ENCODE measurements at places on chromosomes 1 and 21.

- DNase-seq, result no peak
Measured at GRCh38 chr1:94980582-94981574, 54.0 kb upstream of the CNN3 start.

- no peak for DNase-seq
Measured at GRCh38 chr1:175129182-175129581, 61.5 kb downstream of the TNN start.

GRCh38 chr1:3732434-3733093 is 19.7 kb upstream of the CCDC27 start:
- DNase-seq, result no peak

DNA sequence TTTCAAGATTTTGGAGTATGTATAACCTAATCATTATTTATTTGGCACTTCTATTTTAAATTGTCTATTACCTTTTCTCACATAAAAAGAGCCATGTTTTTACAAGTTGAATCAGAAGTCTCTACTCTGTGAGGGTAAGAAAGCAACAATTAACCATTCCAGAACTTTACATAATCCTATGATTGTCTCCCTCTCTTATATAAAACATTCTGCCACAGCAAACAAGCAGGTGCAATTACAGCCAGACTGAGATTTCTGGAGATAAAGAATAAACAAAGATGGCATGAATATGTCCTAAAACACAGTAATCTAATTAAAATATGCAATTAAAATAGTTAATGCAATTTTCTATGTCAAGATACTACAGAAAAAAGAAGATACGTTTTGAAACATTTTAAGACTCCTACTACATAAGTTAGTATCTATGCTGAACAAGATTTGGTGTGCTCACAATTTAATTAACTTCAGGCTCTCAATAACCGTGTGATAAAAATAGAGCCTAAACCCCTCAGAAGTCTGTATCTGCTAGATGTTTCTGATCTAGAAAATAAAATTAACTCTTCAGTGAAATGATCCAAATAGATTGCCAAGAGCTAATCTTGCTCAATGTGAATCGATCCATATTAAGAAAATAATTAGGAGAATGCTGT is 13.7 kb upstream of the TMPRSS15 start:
- DNase-seq, result no peak

DNA sequence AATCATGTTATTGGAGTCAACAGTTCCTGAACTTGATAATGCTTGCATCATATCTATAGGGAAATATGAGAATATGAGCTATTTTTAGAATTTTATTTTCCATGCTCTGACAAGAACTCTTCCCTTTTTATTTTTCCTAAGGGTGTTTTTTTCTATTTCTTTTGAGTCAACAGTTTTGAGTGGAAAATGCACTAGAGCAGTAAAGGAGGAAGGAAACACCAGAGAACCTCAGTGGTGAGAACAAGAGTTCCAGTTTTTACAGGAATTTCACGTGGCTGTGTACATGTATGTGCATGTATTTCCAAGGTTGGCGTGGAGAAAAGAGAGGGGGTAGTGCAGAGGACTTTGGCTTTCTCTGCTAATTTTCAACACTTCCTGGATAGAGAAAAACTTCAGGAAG is 63.6 kb upstream of the TNFSF18 start:
- no peak for DNase-seq

DNA sequence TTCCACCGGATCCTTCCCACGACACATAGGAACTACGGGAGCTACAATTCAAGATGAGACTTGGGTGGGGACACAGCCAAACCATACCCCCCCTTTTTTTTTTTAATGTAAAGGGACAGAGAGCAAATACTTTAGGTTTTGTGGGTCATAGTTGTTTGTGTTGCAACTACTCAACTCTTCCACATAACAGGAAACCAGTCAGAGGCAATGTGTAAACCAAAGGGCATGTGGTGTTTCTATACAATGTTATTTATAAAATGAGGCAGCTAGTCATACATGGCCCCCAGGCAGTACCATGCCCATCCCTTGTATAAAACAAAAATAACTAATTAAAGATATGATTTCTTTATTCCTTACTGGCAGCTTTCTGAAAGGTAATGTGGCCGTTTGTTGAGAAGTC is 845.4 kb upstream of the ADAMTS5 start:
- DNase-seq, result no peak

- no peak for DNase-seq
Measured at GRCh38 chr1:88126467-88126866, 557.6 kb upstream of the PKN2 start.

GRCh38 chr1:158310623-158311022 is 20.7 kb downstream of the CD1B start:
- DNase-seq, result no peak

DNA sequence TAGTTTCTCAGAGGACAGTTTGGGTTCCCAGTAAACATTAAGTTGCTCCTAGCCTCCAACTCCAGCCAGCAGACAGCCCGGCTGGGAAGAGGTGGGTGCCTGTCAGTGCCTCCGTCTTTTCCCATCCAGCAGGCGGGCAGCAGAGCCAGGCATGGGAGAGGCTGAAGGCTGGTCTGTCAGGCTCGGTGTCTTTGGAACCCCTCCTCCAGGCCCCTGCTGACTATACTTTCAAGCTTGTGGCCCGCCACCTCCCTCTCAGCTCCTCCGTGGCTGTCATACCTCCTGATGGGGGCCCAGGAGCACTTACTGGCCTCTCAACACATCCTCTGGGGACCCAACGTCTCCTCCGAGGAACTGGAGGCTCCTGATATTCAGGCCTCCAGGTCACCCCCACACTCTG is 140.9 kb downstream of the ACTL8 start:
- DNase-seq, result no peak

DNA sequence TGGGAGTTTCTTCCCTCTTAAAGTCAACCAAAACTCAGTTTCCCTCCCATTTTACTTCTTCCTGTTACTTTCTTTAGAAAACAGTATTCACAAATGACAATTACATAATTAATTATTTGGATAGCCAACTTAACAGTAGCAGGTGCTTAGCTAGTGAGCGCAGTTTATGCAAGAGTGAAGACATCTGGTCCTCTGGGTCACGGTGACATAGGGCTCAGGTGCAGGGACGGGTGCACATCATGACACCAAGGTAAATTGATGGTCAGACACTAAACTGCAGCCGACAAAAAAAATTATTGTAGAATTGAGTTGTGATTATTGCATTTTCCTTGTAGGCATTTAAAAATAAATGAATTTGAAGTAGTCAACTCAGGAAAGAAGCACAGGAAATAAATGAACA is 142.0 kb upstream of the KCTD3 start:
- DNase-seq, result no peak

DNA sequence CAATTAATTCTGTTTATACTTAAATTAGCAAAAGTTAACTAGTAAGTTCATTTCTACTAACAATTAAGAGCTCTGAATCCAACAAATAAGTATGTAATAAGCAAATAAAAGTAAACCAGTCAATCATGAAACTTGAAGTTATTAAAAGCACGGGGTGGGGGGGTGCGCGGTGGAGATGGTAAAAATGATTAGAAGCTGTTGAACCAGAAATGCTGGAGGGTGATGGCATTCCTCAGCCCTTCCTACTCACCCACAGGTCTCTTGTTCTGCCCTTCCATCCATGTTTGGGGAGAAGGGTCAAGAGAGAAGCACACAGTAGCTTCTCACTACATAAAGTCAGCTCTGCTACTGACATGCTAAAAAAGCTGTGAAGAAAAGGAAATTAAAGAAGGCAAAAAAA is 63.5 kb downstream of the AKT3 start:
- DNase-seq, result no peak

GRCh38 chr1:219220945-219221344 is 47.3 kb downstream of the LYPLAL1 start:
- DNase-seq, result no peak

- no peak for DNase-seq
Measured at GRCh38 chr1:160078512-160079195, 2.7 kb upstream of the KCNJ9 start.

DNA sequence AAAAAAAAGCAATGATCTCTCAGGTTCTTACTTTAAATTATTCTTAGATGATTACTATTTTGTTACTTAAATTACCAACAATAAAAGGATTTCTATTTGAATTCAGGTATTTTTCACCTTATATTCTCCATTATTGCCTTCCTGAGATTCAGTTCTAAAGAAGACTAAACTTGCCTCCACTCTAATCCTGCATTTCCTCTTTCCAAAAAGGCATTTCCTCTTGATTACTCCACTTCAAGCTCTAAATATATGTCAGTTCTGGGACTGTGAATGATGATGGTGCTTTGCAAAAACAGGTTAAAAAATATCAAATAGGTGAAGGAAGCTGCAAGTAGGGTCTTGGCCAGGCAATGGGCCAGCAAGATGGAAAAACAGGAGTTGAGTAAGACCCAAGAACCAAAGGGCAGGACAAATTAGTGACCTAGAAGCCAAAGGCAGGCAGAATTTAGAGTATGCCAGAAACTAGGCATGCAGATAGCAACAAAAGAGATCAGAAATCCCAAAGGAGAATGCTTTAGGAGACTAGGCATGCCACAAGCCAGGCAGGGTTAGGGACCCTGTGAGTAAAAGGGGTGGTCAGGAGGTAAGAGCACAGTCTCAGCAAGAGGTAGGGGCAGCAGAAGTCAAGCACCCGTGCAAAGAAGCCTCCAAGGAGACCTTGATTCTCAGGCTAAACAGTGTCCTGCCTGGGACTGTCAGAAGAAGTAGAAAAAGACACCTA is 11.3 kb upstream of the DIPK1A start:
- no peak for DNase-seq

GRCh38 chr1:248823517-248824001 is 2.2 kb downstream of the SH3BP5L start:
- no peak for DNase-seq

GRCh38 chr1:55846051-55846450 is 630.9 kb upstream of the USP24 start:
- no peak for DNase-seq

DNA sequence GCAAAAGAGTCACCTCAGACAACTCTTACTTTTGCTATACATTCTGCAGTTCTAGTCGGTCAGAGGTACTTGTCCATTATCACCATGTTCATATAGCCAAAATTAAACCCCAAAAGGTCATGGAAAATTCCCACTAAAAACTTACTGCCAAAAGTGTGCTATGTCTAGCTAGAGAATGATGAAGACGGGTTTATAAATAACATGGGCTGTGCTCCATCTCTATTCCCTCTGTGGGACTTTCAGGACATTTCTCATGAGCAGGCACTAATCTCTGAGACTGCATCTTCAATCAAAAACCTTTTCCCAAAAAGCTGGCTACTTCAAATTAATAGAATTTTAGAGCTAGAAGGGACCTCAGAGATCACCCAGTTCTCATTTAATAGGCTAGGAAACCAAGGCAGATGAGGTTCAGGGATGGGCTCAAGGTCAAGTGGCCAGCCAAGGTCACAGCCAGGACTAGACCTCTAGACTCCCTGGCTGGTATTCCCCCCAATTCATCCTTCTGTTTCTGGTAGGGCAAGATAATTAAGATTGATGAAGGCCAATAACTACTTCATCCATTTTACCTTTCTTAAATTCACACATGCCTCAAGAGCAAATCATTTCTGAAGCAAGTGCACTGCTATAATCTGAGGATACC is 21.0 kb upstream of the MOB3C start:
- DNase-seq, result no peak

DNA sequence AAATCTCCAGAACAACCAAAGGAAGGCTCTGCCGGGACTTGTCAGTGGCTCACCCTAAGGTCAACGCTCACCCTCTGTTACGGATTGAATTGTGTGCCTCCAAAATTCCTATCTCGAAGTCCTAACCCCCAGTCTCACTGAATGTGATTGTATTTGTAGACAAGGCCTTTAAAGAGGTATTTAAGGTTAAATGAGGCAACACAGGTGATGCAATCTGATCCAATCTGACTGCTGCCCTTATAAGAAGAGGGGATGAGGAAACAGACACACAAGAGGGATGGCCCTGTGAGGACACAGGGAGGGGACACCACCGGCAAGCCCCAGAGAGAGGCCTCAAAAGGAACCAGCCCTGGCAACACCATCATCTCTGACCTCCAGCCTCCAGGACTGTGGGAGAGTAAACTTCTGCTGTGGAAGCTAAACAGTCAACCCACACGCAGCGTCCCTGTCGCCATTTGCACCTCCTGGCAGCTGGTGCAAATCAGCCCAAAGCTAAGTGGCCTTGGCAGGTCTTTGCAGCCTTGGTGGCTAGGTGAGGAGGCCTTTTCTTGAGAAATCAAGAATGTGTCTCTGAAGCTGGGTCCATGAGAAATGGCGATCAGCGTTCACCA is 24.2 kb downstream of the UBASH3A start:
- no peak for DNase-seq

DNA sequence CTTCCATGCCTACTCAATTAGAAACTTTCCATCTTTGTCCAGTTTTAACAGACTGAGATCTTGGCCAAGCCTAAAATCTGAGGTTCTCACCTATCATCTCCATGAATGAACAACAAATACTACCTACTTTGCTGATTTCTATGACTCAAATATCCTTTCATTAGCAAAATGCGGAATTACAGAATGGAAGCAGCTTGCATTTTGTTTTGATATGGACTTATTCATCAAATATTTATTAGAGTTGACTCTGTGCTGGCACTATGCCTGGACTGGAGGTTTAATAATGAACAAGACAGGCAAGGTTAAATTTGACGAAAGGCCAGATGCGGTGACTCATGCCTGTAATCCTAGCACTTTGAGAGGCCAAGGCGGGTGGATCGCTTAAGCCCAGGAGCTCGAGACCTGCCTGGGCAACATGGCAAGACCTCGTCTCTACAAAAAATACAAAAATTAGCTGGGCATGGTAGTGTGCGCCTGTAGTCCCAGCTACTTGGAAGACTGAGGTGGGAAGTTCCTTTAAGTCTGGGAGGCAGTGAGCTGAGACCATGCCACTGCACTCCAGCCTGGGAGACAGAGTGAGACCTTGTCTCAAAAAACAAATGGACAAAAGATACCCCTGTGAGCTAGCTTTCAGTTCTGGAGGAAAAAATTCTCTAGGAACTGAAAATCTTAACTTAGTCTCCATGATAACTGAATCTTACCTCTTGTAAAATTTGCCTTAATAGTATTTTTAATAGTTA is 29.4 kb upstream of the SOD1 start:
- DNase-seq, result no peak

- no peak for DNase-seq
Measured at GRCh38 chr1:217622042-217622441, 8.8 kb downstream of the GPATCH2 start.

GRCh38 chr1:119409731-119410130 is 5.2 kb upstream of the HSD3B2 start:
- no peak for DNase-seq

GRCh38 chr1:47772281-47772680 is 224.9 kb downstream of the TRABD2B start:
- no peak for DNase-seq

DNA sequence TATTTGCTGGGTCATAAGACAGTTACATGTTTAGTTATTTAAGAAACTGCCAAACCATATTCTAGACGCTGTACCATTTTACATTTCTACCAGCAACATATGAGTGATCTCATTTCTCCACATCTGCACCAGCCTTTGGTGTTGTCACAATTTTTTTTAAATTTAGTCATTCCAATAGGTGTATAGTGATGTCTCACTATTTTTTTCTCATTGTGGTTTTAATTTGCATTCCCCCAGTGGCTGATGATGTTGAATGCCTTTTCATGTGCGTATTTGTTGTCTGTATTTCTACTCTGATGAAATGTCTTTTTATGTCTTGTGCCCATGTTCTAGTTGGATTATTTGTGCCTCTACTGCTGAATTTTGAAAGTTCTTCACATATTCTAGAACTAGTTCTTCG is 38.4 kb downstream of the NFASC start:
- DNase-seq, result no peak

- DNase-seq, result no peak
Measured at GRCh38 chr1:106910798-106911197, 145.7 kb upstream of the PRMT6 start.

All from stimulated activated CD4-positive, alpha-beta T cell treated with anti-CD3 and anti-CD28 coated beads, Interleukin-1b, Interleukin-23, amount 100 ng/mL, for 1 hour (primary cell).